T-helper 2 cell (primary cell): ENCODE measurements at places on chromosomes 11 and 22.

- no peak for DNase-seq
Measured at GRCh38 chr22:38971202-38971601, 10.9 kb upstream of the APOBEC3B start.

DNA sequence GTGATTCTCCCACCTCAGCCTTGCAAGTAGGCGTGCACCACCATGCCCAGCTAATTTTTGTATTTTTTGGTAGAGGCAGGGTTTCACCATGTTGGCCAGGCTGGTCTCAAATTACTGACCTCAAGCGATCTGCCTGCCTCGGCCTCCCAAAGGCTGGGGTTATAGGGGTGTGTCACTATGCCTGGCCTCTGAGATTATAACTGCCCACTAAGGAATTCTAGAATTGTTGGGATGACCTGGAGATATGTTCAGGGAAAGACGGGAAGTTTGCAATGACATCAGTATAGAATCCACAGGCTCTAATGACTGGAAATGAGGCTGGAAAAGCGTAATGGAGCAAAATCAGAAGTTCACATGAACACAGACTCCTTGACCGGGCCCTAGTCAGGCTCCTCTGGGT, 62.2 kb downstream of the CLMP start:
- no peak for DNase-seq

DNA sequence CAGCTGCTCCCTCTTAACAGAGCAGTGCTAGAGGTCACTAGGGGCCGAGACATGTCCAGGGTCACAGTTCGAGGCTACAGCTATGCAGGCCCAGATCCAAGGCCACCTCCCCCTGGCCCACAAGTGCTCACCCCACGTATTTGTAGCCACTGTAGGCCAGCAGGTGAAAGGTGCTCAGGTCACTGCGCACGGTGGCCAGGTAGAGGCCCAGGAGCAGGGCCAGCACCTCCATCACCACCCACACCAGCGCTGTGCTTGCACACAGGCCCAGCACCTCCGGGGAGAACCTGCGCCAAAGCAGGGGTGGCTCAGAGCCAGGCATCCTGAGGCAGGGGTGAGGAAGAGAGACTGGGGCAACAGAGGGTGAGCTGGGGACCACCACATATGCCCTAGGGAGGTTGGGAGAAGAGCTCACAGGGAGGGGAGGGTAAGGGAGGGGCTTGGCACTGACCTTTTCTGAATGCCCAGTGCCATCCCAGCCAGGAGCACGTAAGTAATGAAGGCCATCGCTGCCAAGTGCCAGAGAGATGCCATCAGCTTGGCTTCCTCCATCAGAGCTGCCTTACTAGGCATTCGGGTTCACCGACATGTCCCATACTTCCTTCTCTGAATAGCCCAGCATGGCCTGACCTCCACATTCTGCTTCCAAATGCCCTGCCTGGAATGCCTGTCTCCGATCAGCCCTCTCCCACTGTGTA, 3.5 kb downstream of the YIF1A start:
- DNase-seq: no peak

- no peak for DNase-seq
Measured at GRCh38 chr11:6191742-6192141, 7.3 kb upstream of the OR52W1 start.

GRCh38 chr22:32618441-32619140, 144.0 kb downstream of the FBXO7 start:
- no peak for DNase-seq

DNA sequence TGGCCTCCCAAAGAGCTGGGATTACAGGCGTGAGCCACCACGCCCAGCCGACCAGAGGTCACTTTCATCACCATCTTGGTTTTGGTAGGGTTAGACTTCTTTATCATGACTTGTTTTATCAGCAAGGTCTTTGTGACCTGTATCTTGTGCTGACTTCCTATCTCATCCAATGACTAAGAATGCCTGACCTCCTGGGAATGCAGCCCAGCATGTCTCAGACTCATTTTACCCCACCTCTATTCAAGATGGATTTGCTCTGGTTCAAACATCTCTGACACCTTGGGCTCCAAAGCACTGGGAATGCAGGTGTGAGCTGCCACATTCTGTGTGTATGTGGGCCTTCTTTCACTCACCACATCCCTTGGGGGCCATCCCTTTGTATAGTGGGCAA, 5.1 kb upstream of the TALDO1 start:
- no peak for DNase-seq

DNA sequence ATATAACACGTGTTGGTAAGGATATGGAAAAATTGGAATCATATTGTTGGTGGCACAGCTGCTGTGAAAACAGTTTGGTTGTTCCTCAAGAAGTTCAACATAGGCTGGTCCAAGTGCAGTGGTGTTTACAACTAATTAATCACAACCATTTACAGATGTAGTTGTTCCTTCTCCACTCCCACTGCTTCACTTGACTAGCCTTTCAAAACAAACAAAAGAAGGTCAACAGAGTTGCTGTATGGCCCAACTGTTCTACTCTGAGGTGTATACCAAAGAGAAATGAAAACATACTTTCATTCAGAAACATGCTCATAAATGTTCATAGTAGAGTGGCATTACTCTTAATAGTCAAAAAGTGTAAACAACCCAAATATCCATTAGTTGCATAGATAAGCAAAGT, 36.6 kb upstream of the ACAT1 start:
- DNase-seq: no peak

DNA sequence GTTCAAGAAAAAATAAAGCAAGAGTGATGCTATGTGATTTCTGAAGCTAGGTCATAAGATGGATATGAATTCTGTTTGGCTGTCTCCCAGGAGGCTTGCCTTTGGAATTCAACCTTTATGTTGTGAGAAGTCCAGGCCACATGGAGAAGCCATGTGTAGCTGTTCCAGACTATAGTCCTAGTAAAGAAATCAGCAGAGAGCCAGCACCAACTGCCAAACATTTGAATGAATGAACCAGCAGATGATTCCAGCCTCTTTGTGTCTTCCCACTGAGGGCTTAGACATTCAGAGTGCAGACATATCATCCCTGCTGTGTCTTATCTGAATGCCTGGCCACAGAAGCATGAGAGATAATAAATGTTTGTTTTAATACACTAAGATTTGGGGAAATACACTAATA, 1150.6 kb downstream of the DLG2 start:
- DNase-seq: no peak

GRCh38 chr11:62151737-62152102, 27.9 kb downstream of the INCENP start:
- no peak for DNase-seq

GRCh38 chr11:17807034-17807433, 72.5 kb downstream of the KCNC1 start:
- no peak for DNase-seq

GRCh38 chr11:70863186-70863585, 389.2 kb downstream of the SHANK2 start:
- no peak for DNase-seq

- DNase-seq: no peak
Measured at GRCh38 chr11:114148013-114148382, 88.5 kb downstream of the ZBTB16 start.
